ENCODE measurements at places on chromosomes 13 and 19.

- DNase-seq: no peak
Observed at GRCh38 chr13:40165316-40165932, 501.0 kb downstream of the FOXO1 start.

DNA sequence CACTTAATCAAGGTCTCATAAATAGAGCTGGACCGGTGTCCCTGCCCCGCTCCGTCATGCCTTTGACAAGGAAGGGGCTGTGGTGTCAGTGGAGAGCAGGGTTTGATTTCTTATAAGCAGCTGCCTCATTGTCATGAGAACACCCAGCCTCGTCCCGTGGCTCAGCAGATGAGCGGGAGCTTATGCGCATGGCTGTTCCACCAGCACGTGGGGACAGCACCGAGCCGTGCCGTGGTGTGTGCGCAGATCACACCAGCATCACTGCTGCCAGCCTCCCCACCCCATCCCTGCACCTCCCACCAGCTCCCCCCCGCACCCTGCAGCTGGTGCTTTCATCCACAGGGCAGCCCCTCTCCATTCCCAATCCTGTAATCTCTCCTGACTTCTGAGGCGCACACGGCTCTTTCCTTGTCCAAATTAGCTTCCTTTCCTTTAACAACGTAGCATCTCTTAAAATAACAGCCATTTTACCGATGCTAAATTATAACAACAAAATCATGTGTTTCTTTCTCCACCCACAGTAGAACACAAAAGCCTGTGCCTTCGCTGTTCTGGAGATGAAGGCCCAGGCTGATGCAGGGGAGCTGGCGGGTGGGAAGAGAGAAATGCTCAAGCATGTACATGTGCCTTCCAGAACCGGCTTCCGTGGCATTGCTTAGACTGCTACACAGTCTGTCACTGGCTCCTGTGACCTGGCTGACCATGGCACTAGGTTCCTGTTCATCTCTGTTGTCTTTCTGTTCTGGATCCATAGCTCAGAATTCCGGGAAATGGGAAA is 96.8 kb downstream of the RAB20 start:
- DNase-seq: no peak

DNA sequence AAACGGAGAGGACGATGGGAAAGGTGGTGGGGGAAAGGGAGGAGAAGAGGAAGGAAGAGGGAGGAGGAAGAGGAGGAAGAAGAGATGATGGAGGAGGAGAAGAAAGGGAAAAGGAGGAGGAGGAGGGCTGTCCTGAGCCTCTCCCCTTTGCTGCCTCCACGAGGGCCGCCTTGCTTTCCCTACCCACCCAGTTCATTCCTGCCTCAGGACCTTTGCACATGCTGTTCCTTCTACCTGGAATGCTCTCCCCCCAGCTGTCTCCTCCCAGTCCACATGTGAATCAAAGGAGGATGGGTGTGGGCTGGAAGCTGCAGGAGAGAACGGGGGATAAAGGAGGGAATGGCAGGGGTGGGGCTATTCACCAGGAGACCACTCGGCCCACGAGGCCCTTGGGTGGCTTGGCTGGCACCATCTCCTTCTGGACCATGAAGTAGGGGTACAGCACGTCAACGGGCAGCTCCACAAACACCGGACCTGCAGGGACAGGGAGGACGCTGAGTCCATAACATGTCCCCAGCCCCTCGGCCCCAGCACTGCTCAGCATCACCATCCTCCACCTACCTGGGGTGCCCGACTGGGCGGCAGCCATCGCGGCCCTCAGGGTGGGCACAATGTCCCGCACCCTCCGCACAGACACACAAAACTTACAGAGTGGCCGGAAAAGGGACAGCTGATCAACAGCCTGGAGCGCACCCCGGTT is 15.3 kb downstream of the SYDE1 start:
- DNase-seq: no peak

DNA sequence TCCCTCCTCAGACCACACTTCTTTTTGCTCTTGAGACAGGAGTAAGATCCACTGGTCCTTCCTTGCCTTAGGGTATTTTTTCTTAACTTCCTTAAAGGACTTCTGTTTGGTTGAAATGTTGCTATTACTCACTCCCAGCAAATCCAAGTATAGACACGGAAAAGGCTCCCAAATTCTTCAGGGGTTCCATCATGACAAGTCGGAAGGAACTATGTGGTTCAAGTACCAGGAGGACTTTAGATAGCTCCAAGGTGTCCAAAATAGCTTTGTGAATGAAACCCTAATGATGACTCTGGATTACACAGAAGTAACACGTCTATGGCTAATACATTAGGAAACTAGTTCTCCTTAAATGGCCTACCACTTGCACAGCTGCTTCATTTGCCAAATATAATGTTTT is 238.7 kb downstream of the KCTD12 start:
- DNase-seq: peak; percentile 47

DNA sequence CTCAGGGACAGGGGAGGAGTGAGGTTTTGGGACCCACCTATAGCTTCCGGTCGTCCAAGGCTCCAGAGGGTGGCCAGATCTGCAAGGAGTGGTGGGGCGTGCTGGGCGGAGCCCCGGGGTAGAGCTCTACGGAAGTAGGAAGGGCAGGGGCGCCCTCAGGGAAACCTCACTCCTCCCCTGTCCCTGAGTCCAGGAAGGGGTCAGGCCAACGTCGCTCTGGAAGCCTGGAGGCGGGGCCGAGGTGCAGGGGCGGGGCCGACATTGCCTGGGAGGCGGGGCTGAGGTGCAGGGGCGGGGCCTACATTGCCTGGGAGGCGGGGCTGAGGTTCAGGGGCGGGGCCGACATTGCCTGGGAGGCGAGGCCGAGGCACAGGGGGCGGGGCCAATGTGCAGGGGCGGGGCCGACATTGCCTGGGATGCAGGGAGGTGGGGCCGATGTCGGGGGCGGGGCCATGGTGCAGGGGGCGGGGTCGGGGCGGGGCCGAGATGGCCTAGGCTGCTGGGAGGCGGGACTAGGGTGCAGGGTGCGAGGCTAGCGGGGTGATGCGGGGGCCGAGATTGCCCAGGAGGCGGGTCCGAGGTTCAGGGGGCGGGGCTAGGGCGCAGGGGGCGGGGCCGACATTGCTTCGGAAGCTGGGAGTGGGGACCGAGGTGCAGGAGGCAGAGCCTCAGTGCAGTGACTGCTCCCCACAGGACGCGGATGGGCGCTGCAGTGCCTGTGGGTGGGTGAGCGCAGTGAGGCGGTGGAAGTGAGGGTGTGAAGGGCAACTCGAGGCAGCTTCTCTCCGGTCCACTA is 4.9 kb upstream of the PALM start:
- peak; percentile 37 for DNase-seq

DNA sequence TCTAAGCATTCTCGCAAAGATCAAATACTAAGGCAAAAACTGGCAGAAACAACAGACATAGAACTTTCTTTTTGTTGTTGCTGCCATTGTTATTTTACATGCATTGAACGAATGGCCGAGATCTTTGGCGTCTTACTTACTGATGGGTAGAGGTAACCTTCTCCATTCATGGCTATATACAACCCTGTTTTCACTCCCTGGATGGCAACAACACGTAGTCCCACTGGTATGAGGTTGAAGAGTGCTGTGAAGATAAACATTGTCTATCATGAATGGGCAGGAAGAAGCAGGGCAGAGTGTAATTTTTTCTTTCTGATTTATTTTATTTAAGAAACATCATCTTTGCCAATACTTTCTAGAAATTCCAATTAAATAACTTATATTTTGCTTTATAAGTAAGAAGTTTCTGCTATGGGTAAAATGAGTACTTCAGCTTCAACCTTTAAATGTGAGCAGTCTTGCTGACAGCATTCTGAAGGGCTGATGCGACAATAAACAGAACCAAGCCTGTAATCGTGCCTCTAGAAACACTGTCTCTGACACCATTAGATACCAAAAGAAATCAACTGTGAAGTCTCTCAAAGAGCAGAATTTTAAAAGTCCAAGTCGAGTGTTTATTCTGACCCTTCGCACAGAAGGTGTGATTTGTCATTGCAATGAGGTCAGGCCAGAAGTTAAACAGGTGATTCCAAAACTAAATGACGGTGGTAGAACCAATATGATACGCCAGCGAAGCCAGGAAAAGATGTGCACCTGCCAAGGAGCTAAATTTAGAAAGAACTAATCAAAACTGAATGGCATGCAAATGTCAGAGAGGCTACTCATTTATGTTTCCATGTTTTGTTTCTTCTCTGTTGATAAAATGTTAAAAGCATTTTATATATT is 416.4 kb downstream of the ITGBL1 start:
- no peak for DNase-seq

- no peak for DNase-seq
Observed at GRCh38 chr13:22926748-22927400, 253.9 kb upstream of the SGCG start.

- no peak for DNase-seq
Observed at GRCh38 chr19:20414120-20414519, 151.5 kb downstream of the ZNF737 start.
